ENCODE measurements at places on chromosomes 12 and 14.

GRCh38 chr12:1702713-1703112 lies 11.8 kb downstream of the ADIPOR2 start:
- no peak for DNase-seq

DNA sequence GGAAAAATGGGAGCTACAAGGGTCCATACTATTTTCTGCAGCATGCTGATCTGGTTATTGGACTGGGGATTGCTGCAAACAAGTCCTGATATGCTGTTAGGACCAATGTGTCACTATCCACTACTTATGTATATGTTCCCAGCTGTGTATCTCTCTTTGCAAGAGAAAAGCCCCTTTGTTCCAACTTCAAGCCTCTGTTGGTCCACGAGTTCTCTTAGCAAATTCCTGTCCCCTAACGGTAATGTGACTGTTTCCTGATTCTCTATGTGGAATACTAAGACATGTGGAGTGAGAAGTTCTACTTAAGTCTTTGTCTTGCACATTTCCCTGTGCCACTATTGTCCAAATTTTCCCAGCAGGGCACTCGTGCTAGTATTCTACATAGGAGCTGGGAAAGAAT lies 557.7 kb downstream of the FSCB start:
- DNase-seq = no peak

DNA sequence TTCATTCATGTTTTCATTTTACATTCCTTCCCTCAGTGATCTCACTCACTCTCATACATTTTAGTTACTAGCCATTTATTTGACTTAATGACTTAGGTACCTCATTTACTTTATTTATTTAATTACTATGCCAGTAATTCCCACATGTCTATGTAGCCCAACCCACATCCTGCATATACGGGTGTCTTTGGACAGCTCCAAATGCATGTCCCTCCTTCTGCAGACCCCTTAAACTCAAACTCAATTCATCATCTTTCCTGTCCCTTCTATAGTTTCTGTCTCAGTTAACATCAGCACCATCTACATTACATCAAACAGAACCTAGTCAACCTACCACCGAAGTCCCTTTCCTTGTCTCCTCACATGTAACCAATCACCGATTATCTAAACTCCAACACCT lies 2.8 kb downstream of the CLEC1A start:
- DNase-seq = no peak

GRCh38 chr14:76872796-76873432 lies 46.7 kb downstream of the LRRC74A start:
- peak; percentile 47 for DNase-seq

DNA sequence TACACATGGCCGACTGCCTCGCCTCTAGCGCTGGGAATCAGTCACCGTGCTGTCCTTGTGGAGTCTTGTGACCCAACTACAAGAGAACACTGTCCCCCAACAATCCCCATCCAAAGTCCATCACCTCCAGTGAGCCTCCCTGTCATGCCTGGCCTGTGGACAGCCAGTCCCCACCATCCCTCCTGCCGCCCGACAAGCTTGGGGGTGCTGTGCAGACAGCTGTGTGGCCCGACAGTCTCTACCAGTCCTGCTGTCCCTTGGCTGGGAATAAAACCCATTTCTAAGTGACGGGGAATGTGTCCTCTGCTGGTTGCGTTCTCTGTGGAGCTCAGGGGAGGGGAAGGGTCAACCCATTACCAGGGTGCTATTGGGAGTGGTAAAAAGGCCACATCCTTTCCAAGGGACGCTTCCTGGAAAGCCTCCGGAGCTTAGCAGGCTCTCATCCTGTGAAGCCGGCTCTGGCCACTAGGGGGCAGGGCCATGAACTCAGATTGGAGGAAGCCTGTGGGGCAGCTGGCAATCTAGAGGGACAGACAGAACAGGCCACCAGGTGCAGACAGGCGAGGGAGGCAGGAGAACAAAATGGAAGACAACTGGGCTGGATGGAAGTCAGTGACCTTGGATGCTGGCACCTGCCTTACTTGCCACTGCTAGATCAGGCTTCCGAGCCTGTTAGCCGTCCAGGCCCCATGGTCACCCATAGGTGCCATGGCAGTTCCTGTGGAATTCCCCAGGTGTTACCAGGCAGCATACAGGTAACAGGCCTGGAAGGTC lies 12.0 kb upstream of the BLTP3B start:
- DNase-seq = peak; percentile 55

- DNase-seq = no peak
Observed at GRCh38 chr12:77835969-77836368, 5.3 kb downstream of the NAV3 start.

GRCh38 chr14:85572845-85573244 lies 42.9 kb downstream of the FLRT2 start:
- DNase-seq = no peak

GRCh38 chr14:74507840-74508239 lies 14.3 kb downstream of the ISCA2 start:
- no peak for DNase-seq

GRCh38 chr12:62230652-62231051 lies 29.6 kb upstream of the USP15 start:
- DNase-seq = no peak

- no peak for DNase-seq
Observed at GRCh38 chr14:92683041-92683440, 65.4 kb downstream of the LGMN start.

GRCh38 chr12:128930606-128931005 lies 77.3 kb downstream of the GLT1D1 start:
- no peak for DNase-seq

- DNase-seq = no peak
Observed at GRCh38 chr12:5295996-5296395, 135.9 kb upstream of the NTF3 start.

DNA sequence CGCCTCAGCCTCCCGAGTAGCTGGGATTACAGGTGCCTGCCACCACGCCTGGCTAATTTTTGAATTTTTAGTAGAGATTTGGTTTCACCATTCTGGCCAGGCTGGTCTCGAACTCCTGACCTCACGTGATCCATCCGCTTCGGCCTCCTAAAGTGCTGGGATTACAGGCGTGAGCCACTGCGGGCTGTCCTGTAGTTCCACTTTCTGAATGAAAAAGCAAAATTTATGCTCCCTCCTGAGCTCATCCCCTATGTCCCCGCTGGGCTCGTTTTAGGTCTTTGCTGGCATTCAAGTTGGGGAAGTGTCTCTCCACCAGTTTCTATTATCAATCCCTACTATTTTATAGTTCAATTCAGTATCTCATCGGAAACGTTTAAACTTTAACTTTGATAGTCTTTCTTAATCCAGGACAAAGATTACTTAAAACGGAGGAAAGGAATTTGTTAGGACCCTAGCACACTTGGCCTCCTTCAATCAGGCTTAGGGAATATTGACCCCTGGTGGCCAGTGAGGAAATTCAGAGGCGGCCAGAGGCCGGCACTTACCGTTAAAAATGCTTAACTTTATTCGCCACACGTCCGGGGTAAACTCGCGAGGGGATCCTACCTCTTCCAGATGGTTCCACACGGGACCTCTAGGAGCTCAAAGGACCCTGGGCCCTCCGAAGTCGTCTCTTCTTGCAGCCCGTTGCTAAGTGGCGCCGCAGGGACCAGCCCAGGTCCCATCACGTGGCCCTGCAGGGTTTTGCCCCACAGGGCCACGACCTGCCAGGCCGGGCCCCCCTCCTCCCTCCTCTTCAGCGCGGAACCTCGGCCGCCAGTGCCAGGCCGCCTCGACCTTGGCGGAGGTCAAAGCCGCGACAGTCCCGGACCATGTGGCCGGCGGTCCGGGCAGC lies 11.4 kb upstream of the DNAL1 start:
- peak; percentile 22 for DNase-seq

DNA sequence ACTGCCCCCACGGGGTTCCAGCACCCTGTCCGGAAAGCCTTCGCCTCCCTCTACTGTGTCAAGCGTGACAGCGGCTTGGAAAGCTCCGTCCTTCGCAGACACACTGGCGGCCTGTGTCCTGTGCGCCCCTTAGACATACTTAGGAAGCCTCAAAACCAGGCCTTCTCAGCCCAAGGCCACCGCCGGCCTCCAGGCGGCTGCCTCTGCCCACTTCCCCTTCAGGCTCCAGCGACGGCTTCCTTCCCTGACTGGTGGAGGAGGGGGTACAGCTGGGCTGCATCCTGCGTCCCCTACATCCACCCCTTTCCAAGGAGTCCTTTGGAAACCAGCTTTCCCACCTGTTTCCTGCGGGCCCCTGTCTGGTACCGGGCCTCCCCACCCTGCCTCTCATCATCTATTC lies 2.5 kb upstream of the CACNA2D4 start:
- no peak for DNase-seq

DNA sequence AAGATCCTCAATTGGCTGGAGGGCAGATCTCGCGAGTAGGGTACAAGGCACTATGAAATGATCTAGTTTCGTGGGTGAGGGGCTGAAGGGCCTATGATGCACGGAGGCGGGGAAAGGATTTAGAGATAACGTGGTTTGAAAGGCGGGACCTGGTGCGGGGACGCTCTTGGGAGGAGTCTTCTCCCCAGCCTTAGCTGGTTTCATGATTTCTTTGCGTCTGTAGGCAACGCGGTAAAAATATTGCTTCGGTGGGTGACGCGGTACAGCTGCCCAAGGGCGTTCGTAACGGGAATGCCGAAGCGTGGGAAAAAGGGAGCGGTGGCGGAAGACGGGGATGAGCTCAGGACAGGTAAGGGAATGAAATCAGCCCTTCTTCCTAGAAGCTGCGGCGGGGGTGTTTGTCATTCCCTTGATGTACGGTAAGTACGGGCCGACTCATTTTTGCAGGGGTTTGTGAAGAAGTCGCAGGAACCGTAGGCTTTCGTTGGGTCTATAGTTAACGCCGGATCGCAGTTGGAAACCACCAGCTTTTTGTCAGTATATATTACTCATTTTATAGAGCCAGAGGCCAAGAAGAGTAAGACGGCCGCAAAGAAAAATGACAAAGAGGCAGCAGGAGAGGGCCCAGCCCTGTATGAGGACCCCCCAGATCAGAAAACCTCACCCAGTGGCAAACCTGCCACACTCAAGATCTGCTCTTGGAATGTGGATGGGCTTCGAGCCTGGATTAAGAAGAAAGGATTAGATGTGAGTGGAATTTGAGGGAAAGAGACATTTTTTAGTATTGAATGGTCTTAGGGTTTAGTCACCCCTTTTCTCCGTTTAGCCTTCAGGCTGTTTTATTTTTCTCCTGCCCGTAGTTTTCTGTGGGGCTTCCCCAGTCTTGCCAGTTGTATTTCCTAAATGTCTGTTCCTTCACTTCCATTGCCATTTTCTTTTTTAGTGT lies 602 bp downstream of the APEX1 start:
- DNase-seq = peak; percentile 56

Data from activated T-helper 9 cell treated with anti-CD3 and anti-CD28 coated beads, Interleukin-2, amount 50 U/mL, for 16 hours (primary cell).